ENCODE measurements at places on chromosomes 6 and 20.

- DNase-seq = no peak
Measured at GRCh38 chr20:8571611-8572010, 439.5 kb downstream of the PLCB1 start.

DNA sequence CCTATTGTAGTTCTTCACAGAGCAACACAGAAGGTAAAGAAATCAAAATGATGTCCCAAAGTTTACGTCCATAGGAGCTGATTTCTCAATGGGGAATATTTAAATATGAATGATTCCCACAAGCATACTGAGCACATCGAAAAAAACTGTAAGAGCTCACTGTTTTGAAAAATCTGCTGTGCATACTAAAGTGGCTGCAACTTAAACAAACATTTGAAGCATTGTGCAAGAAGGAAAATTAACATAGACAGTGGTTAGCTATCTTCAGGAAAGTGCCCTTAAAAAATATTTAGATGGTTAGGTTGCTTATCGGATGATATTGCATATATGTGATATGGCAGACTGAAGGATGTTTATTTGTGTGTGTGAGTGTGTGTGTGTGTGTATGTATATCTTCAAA, 747.6 kb downstream of the RFPL4B start:
- DNase-seq = no peak

GRCh38 chr6:53259860-53260580, 88.7 kb downstream of the ELOVL5 start:
- no peak for DNase-seq

DNA sequence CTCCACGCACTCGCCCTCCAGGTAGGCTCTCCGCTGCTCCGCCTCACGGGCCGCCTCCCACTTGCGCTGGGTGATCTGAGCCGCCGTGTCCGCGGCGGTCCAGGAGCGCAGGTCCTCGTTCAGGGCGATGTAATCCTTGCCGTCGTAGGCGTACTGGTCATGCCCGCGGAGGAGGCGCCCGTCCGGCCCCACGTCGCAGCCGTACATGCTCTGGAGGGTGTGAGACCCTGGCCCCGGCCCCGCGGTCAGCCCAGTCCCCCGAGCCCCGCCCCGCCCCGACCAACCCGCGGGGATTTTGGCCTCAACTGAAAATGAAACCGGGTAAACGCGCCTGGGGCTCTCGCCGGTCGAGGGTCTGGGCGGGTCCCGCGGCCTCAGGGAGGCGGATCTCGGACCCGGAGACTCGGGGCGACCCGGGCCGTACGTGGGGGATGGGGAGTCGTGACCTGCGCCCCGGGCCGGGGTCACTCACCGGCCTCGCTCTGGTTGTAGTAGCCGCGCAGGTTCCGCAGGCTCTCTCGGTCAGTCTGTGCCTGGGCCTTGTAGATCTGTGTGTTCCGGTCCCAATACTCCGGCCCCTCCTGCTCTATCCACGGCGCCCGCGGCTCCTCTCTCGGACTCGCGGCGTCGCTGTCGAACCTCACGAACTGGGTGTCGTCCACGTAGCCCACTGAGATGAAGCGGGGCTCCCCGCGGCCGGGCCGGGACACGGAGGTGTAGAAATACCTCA, 598 bp downstream of the HLA-B start:
- no peak for DNase-seq

GRCh38 chr20:44896583-44896982, 11.1 kb downstream of the YWHAB start:
- no peak for DNase-seq

GRCh38 chr6:44712353-44713111, 325.0 kb downstream of the CDC5L start:
- DNase-seq = no peak

GRCh38 chr6:17001188-17001587, 100.7 kb upstream of the STMND1 start:
- peak; percentile 42 for DNase-seq

GRCh38 chr6:112951829-112952228, 604.7 kb downstream of the RFPL4B start:
- peak; percentile 77 for DNase-seq

GRCh38 chr6:169099411-169100202, 154.0 kb downstream of the THBS2 start:
- DNase-seq = no peak

DNA sequence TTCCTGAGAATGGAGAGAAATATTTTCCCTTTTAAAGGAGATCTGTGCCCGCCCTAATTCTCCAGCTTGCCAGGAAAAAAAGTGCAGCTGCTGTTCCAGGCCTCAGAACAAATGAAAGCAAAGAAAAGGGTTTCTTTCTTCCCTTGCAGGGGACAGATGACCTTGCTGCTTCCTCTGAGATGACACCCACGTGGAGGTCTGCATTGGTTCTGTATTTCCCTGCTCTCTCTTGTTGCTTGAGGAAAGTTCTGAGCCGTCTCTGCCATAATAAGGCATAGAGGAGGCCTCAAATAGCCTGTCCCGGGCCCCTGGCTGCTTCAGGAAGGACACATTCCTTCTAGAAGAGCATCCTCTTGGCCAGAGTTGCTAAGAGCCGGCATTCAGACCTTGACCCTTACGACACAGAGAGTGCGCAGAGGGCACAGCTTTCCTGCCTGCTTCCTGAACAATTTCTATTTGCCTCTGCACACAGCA, 501.8 kb upstream of the SULF2 start:
- DNase-seq = no peak

- peak; percentile 50 for DNase-seq
Measured at GRCh38 chr6:23510778-23511510, 615.1 kb upstream of the NRSN1 start.

DNA sequence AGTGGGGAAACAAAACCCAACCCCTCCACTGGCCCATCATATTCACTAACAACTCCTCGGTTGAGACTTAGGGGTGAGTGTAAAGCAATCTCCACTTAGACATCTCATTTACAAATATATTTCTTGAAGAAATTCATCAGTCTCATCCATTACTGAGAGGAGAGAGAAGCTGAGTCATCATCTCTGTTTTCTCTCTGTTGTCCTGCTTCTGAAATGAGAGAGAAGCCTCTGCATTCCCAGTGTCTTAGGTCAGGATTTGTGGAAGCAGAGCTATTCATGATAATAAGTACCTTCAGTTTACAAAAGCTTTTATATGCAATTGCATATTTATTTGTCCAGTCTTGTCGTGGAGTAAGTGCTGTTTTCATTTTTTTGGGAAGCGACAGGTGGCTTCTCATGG, 879 bp downstream of the MEP1A start:
- no peak for DNase-seq

- no peak for DNase-seq
Measured at GRCh38 chr20:33897313-33897912, 86.3 kb downstream of the CHMP4B start.
